ENCODE measurements at places on chromosomes 16 and 17. TPM values are rescaled to one million over a fixed set of nuclear protein-coding genes. Genes with fewer than 3 reads are reported as not detected.

The AANAT gene
- 0.55 TPM for total RNA-seq

The GTF3C1 gene
- total RNA-seq: 52.3 TPM

The WFDC1 gene
- total RNA-seq: not detected

The RNF227 gene
- 2.8 TPM for total RNA-seq

The TMEM132E gene
- total RNA-seq: not detected

The CCR7 gene
- 572 TPM for total RNA-seq

DNA sequence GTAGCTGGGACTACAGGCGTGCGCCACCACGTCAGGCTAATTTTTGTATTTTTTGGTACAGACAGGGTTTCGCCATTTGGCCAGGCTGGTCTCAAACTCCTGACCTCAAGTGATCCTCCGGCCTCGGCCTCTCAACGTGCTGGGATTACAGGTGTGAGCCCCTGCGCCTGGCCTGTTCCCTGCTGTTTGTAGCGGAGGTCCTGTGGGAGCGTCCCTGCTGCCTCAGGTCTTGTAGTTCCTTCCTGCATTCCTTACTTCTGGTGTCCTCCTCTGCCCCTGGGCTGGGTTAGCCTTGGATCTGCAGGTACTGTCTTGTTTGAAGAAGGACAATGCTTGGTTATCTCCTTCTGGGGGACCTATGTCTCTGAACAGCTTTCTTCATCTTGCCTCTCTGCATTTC lies 23.6 kb upstream of the G6PC1 start:
- DNase-seq: no peak

DNA sequence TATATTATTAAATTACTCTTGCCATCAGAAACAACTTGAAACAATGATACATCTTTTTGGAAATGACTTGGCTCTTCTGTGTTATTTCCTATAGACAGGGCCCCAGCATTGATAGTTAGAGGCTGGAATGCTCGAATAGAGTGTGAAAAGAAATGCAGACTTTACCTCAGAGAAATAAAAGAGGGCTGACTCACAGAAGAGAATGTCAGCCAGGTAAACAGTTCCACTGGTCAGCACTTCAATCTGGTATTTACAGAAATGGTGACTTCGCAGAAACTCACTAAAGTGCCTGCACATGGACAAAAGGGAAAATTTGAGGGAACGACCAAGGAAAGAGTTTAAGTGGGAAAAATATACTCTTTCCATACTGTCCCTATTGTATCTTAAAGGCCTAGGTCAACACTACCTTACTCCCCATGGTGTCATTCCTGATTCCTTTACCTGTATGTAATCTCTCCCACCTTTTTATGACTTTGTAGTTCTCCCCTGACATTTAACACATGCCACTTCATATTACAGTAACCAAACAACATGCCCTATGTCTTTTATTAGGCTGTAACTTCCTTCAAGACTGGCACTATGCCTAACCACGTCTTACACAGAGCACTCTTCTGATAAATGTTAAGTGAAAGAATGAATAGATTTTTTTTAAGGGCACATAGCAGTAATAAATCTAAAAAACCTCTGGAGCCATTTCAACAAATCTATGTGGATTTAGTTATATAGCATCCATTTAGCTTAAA lies 36.7 kb downstream of the AKAP10 start:
- no peak for DNase-seq

- DNase-seq: peak; percentile 56
Observed at GRCh38 chr17:60036796-60037677, 41.7 kb downstream of the HEATR6 start.

DNA sequence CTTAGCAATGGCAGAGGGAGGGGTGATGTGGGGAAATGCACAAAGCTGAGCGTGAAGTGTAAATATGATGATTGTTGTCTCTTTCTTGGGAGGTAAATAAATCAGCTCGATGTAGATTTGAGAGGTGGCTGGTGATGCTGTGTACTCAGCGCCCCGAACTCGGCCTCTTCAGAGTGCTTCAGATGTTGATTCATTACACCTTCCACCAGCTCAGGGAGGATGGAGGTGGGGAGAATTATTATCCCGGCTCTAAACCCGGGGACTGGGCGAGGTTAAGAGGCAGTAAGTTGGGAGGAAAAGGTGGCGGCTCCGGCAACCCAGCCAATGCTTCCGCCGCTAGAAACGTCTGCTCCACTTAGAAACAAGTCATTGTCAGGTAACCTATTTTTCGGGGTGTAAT lies 86.5 kb downstream of the RPA1 start:
- DNase-seq: no peak

- no peak for DNase-seq
Observed at GRCh38 chr17:40714473-40714872, 10.9 kb upstream of the KRT24 start.

DNA sequence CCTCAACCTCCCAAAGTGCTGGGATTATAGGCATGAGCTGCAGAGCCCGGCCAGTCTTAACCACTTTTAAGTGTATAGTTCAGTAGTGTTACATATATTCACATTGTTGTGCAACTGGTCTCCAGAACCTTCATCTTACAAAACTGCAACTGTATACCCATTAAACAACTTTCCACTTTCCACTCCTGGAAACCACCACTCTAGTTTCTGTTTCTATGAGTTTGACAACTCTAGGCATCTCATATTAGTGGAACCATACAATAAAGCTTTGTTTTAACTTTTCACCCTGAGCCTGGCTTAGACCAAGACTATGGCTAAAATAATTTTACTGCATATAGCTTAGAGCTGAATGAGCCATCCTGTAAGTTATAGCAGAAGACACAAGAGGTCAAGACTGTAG lies 108.0 kb upstream of the GOT2 start:
- DNase-seq: no peak

Measured in activated B cell treated with CpG ODN at 0.5 μM for 24 hours (primary cell).